ENCODE measurements at places on chromosomes 6 and 20. TPM values are rescaled to one million over a fixed set of nuclear protein-coding genes. Genes with fewer than 3 reads are reported as not detected.

The DUSP15 gene
- 2.1 TPM for total RNA-seq

The KIF13A gene
- total RNA-seq: 40.0 TPM

The PRL gene
- not detected for total RNA-seq

GRCh38 chr6:43825187-43826115 lies 55.4 kb downstream of the VEGFA start:
- DNase-seq: no peak

GRCh38 chr6:122804962-122805485 lies 16.0 kb downstream of the SMPDL3A start:
- DNase-seq: no peak

GRCh38 chr6:11711003-11711983 lies 67.3 kb downstream of the ADTRP start:
- DNase-seq: no peak

- peak; percentile 97 for DNase-seq
Measured at GRCh38 chr20:45358282-45359068, 4.5 kb upstream of the SYS1 start.
